Glomerular endothelial cell (primary cell): ENCODE measurements at places on chromosomes 3 and 15. TPM values are rescaled to one million over a fixed set of nuclear protein-coding genes. Genes with fewer than 3 reads are reported as not detected.

AMT gene
- total RNA-seq: 1.9 and 2.5 TPM in 2 replicates

GABRB3 gene
- 0.05 TPM in 1 of 2 replicates, not detected in the other for total RNA-seq

RASL12 gene
- total RNA-seq: not detected in 2 replicates

MTHFS gene
- total RNA-seq: 3.8 and 18.7 TPM in 2 replicates

DNA sequence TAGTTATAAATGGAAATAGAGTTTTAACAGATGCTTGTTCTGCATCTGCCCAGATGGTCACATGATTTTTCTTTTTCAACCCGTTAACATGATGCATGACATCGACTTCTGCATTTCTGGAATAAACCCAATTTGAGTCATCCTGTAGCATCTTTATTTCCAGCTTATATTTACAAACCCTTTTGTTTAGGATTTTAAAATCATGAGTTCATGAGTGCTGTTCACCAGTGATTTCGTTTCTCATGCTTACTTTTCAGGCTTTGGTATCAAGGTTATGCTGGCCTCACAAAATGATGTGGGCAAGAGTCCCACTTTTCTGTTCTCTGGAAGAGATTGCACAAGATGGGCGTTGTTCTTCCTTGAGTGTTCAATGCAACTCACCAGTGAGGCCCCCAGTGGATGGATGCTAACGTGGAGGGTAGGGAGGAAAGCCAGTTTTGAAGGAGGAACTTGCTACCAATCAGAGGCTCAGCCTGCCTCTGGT lies 5.2 kb downstream of the HRH1 start:
- no peak for DNase-seq

GRCh38 chr3:151813799-151814198 lies at the start of gene AADAC:
Gene AADAC (plus strand): TSS chr3:151814116. CDS start chr3:151814163, 47 bp downstream.
- DNase-seq: no peak

GRCh38 chr15:43518197-43518761 lies 871 bp downstream of the MAP1A start:
- no peak for DNase-seq

- DNase-seq: no peak
These were observed 184.7 kb upstream of the TTC14 start for GRCh38 chr3:180417241-180417640.

- no peak for DNase-seq
These were observed 10.7 kb upstream of the HACD2 start for GRCh38 chr3:123595396-123596180.

DNA sequence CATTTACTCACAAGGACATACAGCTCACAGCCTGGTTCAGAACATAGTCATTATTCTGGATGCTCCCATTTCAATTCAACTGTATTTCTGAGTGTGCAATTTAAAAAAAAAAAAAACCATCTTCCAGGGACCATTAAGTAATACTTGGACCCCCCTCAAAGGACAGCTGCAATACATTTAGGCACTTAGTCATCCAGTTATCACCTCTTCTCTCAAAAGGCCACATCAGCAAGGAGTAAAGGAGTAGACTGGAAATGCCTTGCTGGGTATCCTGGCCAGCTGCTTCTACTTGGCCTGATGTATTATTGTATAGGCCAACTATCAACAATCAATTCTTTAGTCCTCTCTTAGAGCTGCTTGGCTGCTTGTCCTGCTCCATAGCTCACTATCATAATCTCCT lies 211.4 kb upstream of the SETMAR start:
- no peak for DNase-seq

DNA sequence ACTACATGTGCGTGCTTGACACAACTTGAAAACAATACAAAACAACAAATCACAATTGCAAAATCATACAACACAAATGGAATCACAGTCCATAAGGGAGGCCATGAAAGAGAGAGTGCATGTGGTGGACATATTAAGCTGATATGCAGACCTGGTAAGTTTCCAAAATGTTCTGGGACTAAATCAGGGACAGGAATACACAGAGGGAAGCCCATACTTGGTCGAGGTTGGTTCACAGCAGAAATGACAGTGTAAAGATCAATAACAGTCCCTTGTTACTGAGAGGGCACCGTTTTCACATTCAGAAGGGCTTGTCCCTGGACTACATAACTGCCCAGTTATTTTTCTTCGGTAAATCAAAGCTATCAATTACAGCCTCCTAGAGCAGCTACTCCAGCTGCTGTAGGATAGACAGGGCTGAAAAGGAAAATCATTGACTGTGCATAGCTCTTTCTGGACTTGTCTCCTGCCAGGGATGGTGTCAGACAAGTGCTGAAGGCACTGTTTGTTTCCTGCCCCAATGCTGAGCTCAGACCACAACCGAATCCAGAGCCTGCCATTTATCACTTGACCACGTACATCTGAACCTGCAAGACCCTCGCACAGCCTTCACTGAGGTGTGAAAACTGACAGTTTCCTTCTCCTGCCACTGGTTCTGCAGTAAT lies 79.5 kb upstream of the KCNMB2 start:
- DNase-seq: no peak

DNA sequence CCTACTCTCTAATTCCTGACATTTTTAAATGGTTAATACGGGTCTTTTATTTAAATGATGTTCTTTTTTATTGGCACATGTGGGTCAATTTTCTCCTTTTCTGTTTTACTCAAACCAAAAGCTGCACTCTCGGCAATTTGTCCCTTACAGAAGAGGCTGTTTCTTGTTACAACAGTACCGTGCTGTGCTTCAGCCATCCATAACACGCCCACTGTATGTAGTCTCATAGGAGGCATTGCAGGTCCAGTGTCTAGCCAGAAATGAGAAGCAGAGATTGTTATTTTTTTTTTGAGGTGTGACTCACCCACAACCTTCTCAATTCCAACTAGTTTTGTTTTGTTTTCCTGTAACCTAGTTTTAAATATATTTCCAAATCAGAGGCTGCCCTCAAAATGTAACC lies 164.6 kb downstream of the GMNC start:
- no peak for DNase-seq

DNA sequence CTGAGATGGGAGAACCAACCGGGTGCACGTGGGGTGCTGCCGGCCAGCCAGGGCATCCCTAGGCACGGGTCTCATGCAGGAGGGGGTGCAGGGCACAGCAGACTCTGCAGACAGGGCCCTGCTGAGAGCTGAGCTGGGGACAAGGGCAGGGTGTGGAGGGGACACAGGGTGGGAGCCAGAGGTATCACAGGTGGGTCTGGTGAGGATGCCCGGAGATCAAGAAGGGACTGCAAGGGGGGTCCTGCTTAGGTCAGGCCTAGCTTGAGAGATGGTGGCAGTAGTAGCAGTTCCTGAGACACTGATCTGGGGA lies 39.5 kb upstream of the PRR23E start:
- DNase-seq: no peak

DNA sequence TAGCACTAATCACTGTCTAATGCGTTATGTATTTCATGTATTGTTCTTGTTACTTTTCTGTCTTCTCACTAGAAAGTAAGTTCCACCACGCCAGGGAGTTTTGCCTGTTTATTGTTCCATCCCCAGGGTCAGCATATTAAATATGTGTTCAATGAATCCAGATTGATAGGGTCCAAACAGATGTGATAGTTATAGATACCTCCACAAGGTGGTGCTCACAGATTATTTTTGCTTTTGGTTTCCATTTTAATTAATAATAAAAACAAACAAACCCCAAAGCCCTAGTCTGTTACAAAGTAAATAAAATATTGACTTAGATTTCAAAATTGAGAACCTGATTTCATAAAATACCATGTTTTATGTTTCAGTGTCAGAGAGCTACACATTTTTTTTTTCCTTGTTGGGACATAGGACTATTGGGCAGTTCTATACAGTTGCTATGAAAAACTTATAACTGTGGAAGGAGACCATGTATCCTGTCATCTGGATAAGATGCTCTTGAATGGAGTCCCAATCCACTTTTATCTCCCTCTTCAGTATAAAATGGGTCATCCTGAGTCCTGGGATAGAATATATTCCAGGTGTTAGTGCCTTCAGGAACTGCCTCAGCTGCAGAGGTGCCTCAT lies 12.4 kb downstream of the OTOL1 start:
- no peak for DNase-seq
